ENCODE measurements at places on chromosomes 6 and 20.

GRCh38 chr6:156701966-156702365 is 75.2 kb upstream of the ARID1B start:
- no peak for DNase-seq

- no peak for DNase-seq
Measured at GRCh38 chr20:36008461-36009035, 40.2 kb downstream of the CNBD2 start.

- no peak for DNase-seq
Measured at GRCh38 chr20:39468703-39469102, 506.6 kb downstream of the DHX35 start.

DNA sequence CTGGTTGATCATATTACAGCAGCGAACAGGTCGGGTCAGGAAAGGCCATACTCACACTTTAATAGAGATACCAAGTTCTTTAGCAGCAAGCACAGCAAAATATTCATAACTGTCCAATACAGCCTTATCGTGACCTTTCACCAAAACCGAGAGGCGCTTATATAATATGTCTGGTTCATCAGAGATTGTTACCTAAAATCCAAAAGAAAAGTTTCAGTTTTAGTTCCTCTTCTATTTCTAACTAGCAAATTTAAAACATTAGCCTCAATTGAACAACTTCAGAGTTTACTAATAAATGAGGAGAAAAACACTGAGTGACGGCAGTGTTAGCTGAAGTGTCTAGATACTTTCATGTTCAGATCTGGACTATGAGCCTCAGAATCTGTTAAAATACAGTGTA is 5.9 kb downstream of the MRPS10 start:
- DNase-seq = peak; percentile 25

DNA sequence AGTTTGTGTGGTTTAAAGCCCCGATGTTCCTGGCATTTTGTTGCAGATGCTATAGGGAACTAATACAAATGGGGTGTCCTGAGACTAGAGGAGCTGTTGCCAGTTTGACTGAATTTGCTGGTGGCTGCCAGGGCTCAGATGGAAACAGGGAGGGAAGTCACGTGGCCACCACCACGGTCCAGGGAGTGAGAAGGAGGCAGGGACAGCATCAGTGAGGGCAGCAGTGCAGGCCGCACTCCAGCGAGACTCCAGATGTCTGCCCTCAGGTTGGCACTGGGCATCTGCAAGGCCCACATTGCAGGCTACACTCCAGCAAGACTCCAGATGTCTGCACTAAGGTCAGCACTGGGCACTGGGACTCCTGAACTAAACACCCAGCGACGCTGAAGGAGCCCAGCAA is 86.2 kb downstream of the RAMACL start:
- DNase-seq = no peak

DNA sequence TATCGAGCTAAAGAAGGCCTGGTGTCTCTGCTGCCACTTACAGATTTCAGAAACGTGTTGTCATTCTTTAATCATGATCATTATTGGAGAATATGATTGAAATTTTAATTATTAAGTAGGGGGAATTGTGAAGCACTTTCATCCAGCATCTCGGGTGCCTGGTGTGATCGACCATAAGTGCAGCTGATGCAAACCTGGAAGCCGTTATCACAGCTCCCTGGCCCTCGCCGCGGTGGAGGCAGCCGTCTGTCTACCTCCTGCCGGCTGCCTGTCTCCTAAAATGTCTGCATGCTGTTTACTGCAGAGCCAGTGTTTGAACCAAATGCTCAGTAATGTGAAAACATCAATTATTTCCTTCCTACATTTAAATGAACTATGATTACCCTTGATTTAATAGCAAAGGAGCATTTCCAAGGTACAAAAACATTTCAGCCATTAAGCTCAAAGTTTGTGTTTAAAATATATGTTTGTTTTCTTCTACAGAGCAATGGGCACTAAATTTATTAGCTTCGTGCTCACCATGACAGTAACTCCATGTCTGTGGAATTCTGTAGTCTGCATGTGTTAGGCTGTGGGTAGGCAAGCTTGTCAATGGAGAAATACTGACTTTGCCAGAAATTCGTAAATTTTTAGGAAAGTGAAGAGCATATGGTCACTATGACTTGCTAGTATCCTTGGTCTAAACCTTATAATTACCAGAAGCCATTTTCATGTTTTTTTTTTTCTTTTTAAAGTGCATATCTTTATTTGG is 184.5 kb upstream of the AGPAT4 start:
- no peak for DNase-seq

DNA sequence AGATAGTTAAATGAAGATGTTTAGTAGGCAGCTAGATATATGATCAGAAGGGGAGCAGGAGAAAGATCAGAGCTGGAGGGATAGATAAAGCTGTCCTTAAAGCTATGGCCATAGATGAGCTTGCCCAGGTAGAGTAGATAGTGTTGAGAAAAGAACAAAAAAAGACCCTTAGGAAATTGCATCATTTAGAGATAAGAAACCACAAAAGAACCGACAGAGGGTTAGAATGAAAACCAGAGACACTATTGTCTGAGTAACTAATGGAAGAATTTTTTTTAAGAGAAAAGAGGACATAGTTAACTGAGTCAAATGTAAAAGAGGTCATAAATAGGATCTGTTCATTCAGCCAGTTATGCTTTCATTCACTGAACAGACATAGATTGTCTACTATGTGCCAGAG is 101.8 kb downstream of the TNFAIP3 start:
- no peak for DNase-seq

GRCh38 chr6:157461000-157461915 is 80.3 kb downstream of the ZDHHC14 start:
- peak; percentile 63 for DNase-seq

- no peak for DNase-seq
Measured at GRCh38 chr6:169791721-169792131, 40.3 kb downstream of the ERMARD start.

DNA sequence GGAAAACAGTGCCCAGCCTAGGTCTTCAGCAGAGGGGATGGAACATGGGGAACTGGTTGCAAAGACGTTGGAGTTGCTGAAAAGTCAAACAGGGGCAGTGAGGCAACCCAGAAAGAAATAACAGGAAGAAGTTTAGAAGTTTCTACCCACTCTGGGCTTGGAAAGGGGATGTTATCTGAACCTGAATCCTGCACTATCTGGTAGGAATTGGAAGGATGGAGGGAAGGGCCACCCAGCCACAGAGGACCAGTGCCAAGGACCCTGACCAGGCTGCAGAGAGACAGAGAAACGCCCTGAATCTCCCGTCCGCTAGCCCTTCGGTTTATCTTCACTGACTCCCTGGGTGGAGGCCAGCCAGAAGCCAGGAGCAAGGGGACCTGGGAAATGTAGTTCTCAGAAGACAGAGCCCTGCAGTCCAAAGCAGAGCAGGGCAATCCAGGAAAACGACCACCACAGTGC is 217.3 kb upstream of the RREB1 start:
- no peak for DNase-seq

DNA sequence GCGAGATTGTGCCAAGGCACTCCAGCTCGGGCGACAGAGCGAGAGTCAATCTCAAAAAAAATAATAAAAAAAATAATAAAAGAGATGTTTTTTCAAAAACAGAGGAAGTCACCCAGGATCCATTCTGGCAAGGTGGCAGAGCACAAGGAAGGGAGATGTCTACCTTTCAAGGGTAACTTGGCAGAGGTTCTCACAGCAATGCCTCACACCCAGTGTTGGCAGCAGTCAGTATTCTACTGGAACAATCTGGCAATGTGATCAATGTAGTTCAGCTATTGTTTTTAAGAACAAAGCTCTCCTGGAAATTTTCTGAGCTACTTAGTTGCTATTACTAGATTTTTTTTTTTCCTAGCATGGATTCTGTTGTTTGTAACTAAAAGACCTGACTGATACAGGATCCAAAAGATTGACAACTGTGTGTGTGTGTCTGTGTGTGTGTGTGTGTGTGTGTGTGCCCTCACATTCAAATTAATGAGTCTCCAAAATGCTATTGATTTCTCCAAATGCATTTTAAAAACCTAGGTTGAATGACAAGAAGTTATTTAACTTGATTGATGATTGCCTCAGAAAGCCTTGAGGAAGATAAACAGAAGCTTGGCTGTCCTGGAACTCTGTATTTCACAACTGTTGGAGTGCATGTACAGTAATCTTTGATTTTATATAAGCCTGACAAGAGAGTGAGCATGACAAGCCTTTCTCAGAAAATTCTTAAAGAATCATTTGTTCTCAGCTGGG is 114.1 kb upstream of the RREB1 start:
- no peak for DNase-seq

GRCh38 chr6:162181111-162181510 is 546.5 kb downstream of the PRKN start:
- DNase-seq = no peak

DNA sequence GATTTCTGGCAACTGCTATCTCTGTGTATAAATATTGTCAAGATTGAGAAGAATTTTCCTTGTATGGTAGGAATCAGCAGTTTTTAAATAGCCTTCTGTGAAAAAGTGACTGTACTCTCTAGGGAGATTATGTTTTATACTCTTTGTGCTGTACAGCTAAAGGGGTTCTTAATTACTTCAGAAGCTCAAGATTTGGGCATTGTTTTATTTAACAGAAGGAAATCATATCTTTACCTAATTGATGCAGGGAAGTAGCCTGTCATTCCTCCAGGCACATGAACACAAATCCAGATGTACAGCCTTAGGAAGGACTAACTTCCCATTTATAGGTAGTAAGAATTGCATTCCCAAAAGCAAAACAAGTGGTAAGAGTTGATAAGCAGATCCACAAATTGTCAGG is 1.3 kb downstream of the CALHM5 start:
- DNase-seq = no peak

- no peak for DNase-seq
Measured at GRCh38 chr6:38174315-38174714, 354.8 kb downstream of the ZFAND3 start.

DNA sequence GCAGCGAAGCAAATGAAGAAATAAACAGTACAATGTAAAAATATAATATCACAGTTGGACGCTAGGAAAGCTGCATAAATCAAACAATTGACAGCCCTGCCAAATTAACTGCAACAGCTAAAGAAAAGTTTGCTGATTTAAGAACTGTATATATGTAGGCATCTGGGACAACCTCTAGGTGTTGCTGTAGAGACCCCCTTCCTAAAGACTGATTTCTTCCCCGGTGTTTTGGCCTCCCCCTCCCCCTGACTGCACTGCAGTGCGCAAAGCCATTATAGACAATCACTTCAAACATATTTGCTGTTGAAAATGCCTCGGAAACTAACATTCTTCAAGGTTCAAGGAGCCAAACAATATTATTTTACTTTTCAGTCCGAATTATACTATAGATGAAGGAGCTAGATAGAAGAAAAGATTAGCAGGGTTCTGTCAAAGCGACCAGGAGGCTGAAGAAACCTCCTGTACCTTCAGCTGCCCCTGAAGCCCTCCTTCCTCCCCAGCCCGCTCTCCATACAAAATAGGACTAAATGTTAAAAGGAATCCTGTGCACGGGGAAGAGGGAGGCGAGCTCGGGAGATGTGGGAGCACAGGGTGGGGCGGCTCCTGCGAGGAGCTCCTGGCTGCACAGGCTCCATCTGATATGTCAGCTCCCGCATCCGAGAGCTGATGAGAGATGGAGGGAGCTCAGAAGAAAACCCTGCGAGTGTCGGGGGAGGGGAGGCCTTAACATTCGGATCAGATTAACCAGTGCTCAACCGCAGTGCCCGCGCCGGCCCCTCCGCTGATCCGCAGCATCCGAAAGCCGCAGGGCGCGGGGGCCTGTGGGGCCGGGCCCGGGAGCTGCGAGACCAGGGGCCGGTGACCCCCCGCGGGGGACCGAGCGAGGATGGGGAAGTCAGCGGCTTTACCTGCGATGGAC is 822 bp downstream of the ELOVL4 start:
- DNase-seq = no peak

DNA sequence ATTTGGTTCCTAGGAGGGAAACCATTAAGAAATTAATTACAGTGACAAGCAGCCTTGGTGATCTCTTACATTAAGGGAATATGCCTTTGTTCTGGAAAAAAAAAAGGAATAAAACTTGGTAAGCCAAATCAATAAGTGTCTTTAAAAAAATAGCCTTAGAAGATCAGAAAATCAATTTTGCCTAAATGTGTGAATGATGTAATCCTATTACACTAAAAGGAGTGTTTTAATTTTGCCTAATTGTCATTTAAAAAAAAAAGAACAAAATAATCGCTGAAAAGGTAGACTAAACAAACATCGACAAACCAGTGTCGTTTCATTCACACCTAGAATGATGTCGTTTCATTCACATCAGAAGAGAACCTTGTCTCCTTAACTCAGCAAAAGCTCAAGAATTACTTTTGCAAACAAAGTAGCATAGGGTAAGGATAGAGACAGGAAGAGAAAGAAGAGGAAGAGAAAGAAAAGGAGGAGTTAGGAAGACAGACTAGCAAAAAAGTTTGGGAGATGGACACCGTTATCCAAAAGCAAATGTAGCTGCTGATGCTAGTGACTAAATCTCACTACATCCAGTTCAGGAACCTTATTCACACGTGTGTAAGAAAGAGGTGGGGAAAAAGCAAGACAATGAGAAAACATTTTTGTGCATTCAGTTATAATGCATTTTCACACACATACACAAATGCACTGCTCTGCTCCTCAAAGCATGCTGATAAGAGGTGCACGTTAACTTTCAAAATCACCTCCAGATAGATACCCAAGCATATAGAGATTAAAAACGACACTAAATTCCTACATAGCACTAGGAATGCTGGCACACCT is 60.6 kb downstream of the HIVEP2 start:
- DNase-seq = no peak

- DNase-seq = peak; percentile 63
Measured at GRCh38 chr20:48722002-48722731, 105.6 kb downstream of the PREX1 start.

GRCh38 chr6:130008236-130008873 is 10.0 kb upstream of the L3MBTL3 start:
- no peak for DNase-seq

- no peak for DNase-seq
Measured at GRCh38 chr20:25035921-25036320, 22.0 kb downstream of the ACSS1 start.

GRCh38 chr6:70310063-70310694 is 7.3 kb upstream of the COL9A1 start:
- DNase-seq = peak; percentile 19

GRCh38 chr6:138503881-138504680 is 4.8 kb upstream of the NHSL1 start:
- DNase-seq = no peak

DNA sequence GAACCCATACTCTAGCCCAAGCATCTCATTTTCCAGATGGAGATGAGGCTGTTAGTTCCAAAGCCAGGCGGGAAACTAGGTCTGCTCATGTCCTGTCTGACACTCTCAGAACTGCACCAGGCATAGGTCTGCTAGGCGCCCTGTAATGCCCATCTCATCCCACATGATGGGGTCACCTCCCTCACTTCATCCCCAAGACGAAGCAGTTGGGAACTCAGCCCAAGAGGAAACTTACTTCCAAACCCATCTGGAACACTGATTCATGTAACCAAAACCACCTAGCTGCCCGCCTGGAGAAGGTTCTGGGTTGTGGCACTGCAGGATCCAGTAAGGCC is 119.4 kb upstream of the PRND start:
- no peak for DNase-seq

- no peak for DNase-seq
Measured at GRCh38 chr6:61711849-61712248, 574.2 kb downstream of the KHDRBS2 start.

GRCh38 chr6:130865793-130866192 is 38.6 kb downstream of the SMLR1 start:
- no peak for DNase-seq
